ENCODE measurements at places on chromosomes 2 and 18. TPM values are rescaled to one million over a fixed set of nuclear protein-coding genes. Genes with fewer than 3 reads are reported as not detected.

DNA sequence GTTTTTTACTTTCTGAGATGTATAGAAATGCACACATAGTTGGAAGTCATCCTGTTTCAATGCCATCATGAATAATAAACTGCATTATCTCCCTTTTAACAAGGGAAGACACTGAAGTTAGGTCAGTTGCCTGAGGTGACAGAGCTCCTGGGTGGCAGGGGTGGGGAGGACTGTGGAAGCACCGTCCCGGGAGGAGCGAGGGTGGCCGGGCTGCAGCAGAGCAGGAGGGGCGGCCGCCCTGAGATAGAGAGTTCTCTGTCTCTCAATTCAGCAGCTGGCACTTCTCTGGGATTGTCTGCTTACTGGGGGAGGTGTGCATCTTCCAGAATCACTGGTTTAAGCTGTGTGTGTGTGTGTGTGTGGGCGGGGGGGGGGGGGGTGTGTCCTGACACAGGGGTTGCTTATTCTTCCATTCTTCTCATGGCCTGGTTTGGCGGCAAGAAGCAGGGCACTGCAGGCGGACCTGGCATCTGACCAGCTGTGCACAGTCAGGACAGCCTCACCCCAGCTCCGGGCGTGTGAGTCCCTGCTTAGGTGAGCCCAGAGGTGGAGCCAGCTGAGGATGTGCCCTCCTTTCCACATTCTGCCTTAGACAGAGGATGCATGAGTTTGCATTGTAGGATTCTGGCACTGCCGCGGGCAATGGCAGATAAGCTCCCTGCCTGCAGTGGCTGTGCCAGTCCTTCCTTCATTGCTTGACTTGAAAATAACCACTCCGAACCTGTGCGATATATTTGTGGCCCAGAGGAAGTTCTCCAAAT, 40.4 kb downstream of the VWA3B start:
- DNase-seq = no peak

GRCh38 chr2:32711219-32711618, 83.4 kb downstream of the TTC27 start:
- DNase-seq = no peak

- no peak for DNase-seq
Observed at GRCh38 chr2:122072666-122073065, 317.2 kb downstream of the TSN start.

SPOPL gene
- total RNA-seq = 17.1 TPM

AQP12B gene
- not detected for total RNA-seq

Measured in activated naive CD8-positive, alpha-beta T cell treated with anti-CD3 and anti-CD28 coated beads, Interleukin-2, amount 10 ng/mL, durations not matched to agents 7 days and 5 days (primary cell).